ENCODE measurements at places on chromosomes 4 and X. TPM values are rescaled to one million over a fixed set of nuclear protein-coding genes. Genes with fewer than 3 reads are reported as not detected.
A peak's percentile ranks its signal among the peaks of the same experiment; 100 is the strongest.

DNA sequence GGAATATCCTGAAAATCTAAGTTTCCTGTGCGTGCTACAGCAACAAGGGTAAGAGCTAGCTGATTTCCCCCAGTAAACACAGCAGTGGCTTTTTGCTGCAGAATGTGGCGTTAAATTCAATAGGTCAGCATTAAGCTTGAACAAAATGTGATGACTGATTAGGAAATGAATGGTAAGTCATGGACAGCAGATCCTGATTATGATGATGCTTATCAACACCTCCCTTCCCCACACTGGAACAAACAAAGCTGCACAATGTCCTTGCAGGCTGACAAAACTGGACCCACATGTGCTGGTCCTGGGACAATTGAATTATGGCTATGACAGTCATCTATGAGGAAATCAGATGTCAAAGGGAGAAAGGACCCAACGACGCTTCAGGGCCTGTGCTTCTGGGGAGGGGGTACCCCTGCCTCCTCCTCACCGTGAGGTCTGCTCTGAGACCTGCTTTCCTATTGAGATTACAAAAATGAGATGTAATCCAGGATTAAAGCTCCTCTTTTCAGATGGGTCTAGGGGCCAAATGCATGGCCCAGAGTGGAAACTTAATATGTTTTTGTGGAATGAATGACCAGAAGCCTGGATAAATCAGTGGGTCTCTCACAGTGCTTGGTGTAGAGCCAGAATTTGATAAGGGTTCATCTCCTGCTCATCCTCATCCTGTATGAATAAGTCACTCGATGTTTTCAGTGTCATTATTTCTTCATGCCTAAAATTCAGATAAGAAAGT, 32.0 kb upstream of the BOD1L1 start:
- H3K36me3 ChIP-seq = no peaks in the 10 kb centered on the region
- no peak overlapping the region for H3K27ac ChIP-seq
- no peak for DNase-seq
- H3K4me1 ChIP-seq = no peaks in the 10 kb centered on the region

GRCh38 chr4:126748736-126749135, 884.0 kb upstream of the INTU start:
- H3K36me3 ChIP-seq = no peaks in the 10 kb centered on the region
- no peaks in the 10 kb centered on the region for H3K27me3 ChIP-seq

DNA sequence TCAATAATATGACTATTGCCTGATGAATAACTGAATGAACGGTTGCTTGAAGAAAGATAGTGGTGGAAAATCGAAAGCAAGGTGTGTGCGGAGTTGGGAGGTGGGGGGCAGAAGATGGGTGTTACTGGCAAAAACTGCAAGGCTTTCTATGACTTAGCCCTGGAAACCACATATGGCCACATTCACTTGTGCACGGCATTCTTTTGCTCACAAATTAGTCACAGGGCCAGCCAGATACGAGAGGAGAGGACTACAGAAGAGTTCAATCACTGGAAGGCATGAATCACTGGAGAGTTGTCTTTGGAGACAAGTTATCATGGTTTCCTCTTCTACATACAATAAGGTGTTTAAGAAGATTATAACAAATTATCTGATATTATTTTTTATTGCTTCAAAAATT, 626.5 kb upstream of the CPEB2 start:
- DNase-seq = no peak
- H3K27me3 ChIP-seq = no peaks in the 10 kb centered on the region
- H3K27ac ChIP-seq = no peak overlapping the region
- no peak overlapping the region for H3K4me3 ChIP-seq

DNA sequence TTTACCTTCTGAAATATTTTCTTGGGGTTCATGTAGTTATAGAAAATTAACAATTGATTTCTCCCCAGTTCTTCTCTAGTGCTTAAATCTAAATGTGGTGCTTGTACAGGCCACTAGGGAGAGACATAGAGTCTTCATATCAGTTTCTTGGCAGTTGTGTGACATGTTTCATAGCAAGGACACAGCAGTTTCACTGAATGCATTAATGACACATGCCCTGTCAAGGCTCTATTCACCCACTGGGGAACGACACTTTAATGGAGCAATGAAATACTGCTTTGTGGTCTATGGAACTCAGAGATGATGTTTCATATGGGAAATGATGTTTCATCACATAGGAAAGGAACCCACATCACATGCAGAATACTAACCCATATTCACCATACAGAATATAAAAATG, 2.8 kb downstream of the VEGFC start:
- peaks cover 3% of the 10 kb centered on the region for H3K4me1 ChIP-seq
- DNase-seq = no peak
- H3K27ac ChIP-seq = no peak overlapping the region
- peaks cover 22% of the 10 kb centered on the region for H3K27me3 ChIP-seq
- H3K4me3 ChIP-seq = no peak overlapping the region

GRCh38 chr4:154998284-154998683, 210.2 kb upstream of the NPY2R start:
- no peak for DNase-seq
- no peaks in the 10 kb centered on the region for H3K4me1 ChIP-seq
- H3K4me3 ChIP-seq = no peak overlapping the region
- no peaks in the 10 kb centered on the region for H3K36me3 ChIP-seq
- H3K27me3 ChIP-seq = no peaks in the 10 kb centered on the region

- no peaks in the 10 kb centered on the region for H3K36me3 ChIP-seq
- no peak for DNase-seq
- H3K4me1 ChIP-seq = no peaks in the 10 kb centered on the region
- H3K27me3 ChIP-seq = no peaks in the 10 kb centered on the region
- no peak overlapping the region for H3K27ac ChIP-seq
Observed at GRCh38 chrX:22203186-22203585, 69.5 kb upstream of the CBLL2 start.

DNA sequence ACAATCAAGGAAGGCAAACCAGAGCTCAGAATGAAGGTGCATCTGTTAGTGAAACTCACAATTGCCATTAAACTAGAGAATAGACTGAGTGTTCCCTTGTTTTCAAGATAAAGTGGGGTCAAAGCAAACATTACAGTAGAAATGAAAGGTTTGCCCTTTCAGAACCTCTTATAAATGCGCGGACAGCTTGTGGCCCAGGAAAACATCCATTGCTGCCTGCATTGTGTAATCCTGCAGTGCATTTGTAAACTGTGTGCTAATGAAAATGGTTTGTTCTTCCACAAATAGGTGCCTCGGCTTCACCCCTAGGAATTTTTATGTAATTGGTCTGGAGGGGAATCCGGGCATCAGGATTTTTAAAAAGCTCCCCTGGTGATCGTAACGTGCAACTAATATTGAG, 62.8 kb downstream of the SNX25 start:
- peaks cover 11% of the 10 kb centered on the region for H3K36me3 ChIP-seq
- no peaks in the 10 kb centered on the region for H3K27me3 ChIP-seq
- H3K4me1 ChIP-seq = no peaks in the 10 kb centered on the region
- H3K4me3 ChIP-seq = no peak overlapping the region
- no peak for DNase-seq
- H3K27ac ChIP-seq = no peak overlapping the region

DNA sequence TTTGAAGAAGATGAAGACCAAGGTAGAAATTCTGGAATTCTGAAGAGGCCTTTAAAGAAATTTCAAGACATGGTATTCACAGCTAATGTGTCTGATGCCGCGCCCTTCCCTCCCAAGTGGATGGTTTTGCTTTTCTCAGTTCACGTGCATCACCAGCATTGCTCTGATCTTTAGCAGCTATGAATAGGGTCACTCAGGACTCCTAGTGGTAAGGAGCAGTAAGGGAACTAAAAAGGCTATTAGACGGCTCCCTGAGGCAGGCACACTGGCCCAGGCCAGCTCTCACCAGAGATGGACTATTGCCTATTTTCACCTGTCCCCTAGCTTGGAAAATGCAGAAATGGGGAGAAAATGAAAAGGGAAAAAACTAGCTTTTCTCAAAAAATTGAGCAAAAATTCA, 447.5 kb upstream of the RASGEF1B start:
- H3K36me3 ChIP-seq = no peaks in the 10 kb centered on the region
- DNase-seq = peak; percentile 30
- no peaks in the 10 kb centered on the region for H3K4me1 ChIP-seq

DNA sequence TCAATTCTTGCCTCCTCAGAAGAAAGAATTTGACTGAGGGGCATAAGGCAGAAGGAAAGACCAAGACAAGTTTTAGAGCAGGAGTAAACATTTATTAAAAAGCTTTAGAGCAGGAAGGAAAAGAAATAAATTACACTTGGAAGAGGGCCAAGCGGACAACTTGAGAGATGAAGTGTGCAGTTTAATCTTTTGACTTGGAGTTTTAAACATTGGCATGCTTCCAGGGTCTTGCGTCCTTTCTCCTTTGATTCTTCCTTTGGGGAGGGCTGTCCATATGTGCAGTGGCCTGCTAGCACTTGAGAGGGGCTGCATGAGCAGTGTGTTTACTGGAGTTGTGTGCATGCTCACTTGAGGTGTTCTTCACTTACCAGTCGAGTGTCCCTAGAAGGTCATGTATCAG, 275.8 kb upstream of the IL1RAPL1 start:
- H3K36me3 ChIP-seq = no peaks in the 10 kb centered on the region
- no peak overlapping the region for H3K4me3 ChIP-seq

GRCh38 chrX:136028383-136028984, 43.2 kb downstream of the SLC9A6 start:
- H3K36me3 ChIP-seq = peaks cover 5% of the 10 kb centered on the region
- DNase-seq = peak; percentile 17
- no peak overlapping the region for H3K4me3 ChIP-seq

GRCh38 chrX:9538544-9539045, 73.7 kb downstream of the TBL1X start:
- H3K36me3 ChIP-seq = no peaks in the 10 kb centered on the region
- DNase-seq = peak; percentile 75
- no peak overlapping the region for H3K4me3 ChIP-seq
- H3K27ac ChIP-seq = no peak overlapping the region

DNA sequence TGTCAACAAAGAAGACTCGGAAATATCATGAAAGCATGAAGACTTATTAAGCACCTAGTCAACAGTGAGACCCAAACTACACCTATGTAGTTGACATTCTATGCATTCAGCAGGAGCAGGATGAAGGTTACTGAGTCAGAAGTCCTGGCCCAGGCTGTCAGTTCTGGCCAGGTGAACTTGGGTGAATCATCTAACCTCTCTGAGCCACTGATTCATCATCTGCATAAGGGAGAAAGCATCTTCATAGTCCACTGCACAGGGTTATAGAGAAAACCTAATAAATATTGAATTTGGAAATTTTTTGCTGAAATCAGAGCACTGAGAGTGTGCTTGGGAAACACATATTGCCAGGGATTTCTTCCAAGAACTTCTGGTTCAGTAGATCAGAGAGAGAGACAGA, 296.0 kb upstream of the SFRP2 start:
- no peaks in the 10 kb centered on the region for H3K36me3 ChIP-seq
- no peak for DNase-seq
- no peaks in the 10 kb centered on the region for H3K4me1 ChIP-seq
- no peak overlapping the region for H3K27ac ChIP-seq

DNA sequence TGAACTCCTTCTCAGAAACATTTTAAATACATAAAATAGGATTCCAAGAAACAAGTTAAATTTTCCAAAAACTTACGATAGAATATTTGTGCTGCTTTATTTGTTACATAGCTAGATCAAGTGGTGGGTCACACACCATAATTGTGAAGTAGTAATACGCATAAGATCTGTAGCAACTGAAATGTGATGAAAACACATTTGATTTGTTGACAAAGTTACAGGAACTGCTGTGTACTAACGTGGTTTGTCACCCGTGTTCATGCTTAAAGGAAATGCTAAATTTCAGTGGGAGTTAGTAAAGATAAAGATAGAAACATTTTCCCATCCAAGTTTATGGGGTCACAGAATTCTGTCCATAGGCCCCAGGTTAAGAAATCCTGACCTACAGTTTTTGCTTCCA, 34.1 kb upstream of the PHEX start:
- H3K27ac ChIP-seq = no peak overlapping the region
- H3K27me3 ChIP-seq = no peaks in the 10 kb centered on the region
- peaks cover 6% of the 10 kb centered on the region for H3K36me3 ChIP-seq
- no peak for DNase-seq

DNA sequence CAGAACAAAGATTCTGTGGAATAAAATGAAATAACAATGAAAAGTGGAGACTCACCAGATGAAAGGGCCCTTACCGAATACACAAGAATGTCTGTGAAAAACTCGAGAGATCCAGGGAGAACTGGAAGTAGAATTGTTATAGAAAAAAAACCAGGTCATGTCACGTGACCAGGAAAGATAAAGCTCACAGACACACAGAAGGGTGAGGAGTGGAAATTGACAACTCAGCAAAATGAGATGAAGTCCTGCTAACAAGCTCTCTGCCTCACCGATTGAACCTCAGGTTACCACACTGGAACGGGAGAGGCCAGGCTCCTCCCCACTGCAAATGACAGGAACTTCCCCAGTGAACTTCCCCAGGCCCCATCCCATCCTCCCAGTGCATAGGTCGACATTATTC, 1618.0 kb upstream of the PCDH10 start:
- no peak overlapping the region for H3K27ac ChIP-seq
- no peaks in the 10 kb centered on the region for H3K36me3 ChIP-seq
- no peaks in the 10 kb centered on the region for H3K4me1 ChIP-seq
- no peak for DNase-seq
- H3K27me3 ChIP-seq = no peaks in the 10 kb centered on the region

GRCh38 chr4:38724475-38724808, 58.3 kb downstream of the TLR10 start:
- no peak for DNase-seq
- H3K4me1 ChIP-seq = peaks cover 12% of the 10 kb centered on the region
- H3K27me3 ChIP-seq = no peaks in the 10 kb centered on the region
- no peak overlapping the region for H3K27ac ChIP-seq
- H3K36me3 ChIP-seq = no peaks in the 10 kb centered on the region
- H3K4me3 ChIP-seq = no peak overlapping the region

DNA sequence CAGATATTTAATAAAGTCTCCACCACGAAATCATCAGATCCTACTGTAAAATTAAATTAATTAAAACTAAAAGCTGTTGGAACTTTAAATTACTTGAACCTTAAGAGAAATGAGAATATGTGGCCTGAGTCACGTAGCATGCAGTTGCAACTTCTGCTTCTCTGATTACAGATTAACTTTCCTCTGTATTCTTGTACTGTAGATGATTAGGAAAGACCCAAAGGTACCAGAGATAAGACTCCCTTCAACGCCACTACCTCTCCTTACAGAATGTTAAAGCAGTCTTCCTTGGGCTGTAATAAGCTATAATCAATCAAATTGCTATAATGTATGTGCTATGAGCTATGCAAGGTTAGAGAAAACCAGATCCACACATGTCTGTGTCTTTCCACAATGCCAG, 47.9 kb downstream of the FAM13A start:
- H3K27ac ChIP-seq = peak overlapping the region; percentile 76
- peaks cover 20% of the 10 kb centered on the region for H3K4me1 ChIP-seq
- H3K36me3 ChIP-seq = peaks cover 12% of the 10 kb centered on the region
- H3K27me3 ChIP-seq = no peaks in the 10 kb centered on the region

DNA sequence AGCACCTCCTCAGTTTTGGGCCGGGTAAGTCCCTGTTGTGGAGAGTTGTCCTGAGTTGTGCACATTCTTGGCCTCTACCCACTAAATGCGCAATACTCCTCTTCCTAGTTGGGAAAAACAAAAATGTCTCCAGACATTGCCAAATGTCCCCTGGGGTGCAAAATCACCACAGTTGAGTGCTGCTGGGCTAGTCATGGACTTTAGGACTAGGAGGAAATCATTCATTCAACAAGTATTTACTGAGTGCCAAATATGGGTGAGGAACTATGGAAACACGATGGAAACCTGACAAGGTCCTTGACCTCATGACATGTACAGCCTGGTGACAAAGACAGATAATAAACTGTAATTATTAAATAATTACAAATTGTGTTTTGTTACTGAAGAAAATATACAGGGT, 71.6 kb downstream of the STX18 start:
- no peaks in the 10 kb centered on the region for H3K4me1 ChIP-seq
- no peaks in the 10 kb centered on the region for H3K27me3 ChIP-seq
- H3K4me3 ChIP-seq = no peak overlapping the region
- no peak for DNase-seq
- peaks cover 55% of the 10 kb centered on the region for H3K36me3 ChIP-seq

The SULT1E1 gene
- polyA plus RNA-seq = 134 TPM

The MFAP3L gene
- 8.3 TPM for polyA plus RNA-seq

The SLC34A2 gene
- 2.0 TPM for polyA plus RNA-seq

The S100G gene
- polyA plus RNA-seq = 18.2 TPM

Measured in large intestine (tissue), 12 donors.